Stomach (tissue), 19 donors: ENCODE measurements at places on chromosomes 6 and 20.

DNA sequence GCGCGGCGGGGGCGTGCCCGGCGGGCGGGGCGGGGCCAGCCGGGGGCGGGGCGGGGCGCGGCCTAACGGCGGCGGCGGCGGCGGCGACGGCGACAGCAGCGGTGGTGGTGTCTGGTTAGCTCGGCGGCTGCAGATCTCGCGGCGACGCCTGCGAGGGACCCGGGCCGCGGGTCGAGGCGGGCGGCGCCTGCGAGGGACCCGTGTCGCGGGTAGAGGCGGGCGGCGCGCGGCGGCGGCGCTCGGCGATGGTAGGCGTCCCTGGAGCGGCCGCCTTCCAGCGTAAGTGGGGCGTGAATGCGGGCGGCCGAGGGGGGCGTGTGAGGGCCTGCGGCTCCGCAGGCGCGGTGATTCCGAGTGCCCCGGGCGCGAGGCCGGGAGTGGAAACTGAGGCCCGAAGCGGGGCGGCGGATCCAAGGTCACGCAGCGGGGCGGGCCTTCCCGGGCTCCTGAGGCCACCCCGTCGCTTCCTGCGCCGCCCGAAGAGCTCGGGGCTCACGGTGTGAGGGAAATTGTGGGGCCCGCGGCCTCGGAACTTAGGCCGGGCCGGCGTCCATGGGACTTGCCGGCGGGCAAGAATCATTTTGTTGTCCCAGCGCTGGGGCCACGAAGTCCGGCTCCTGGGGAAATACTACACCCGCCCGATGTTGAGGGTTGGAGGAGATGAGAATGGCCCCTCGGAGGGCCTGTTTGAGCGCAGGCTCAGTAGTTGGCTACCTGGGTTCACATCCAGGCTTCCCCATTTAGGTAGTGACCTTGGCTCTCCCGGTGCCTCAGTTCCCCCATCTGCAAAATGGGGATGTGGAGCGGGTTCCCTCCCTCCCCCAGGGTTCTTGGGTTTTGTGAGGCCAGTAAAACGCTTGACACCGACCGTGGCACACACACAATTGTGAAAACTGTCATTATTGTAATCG lies at the start of gene CBFA2T2:
CBFA2T2 (plus strand) TSS at position 74 of the 911 bp plus-strand sequence; CDS start at position 246, 172 bp downstream.
- DNase-seq = no peak

DNA sequence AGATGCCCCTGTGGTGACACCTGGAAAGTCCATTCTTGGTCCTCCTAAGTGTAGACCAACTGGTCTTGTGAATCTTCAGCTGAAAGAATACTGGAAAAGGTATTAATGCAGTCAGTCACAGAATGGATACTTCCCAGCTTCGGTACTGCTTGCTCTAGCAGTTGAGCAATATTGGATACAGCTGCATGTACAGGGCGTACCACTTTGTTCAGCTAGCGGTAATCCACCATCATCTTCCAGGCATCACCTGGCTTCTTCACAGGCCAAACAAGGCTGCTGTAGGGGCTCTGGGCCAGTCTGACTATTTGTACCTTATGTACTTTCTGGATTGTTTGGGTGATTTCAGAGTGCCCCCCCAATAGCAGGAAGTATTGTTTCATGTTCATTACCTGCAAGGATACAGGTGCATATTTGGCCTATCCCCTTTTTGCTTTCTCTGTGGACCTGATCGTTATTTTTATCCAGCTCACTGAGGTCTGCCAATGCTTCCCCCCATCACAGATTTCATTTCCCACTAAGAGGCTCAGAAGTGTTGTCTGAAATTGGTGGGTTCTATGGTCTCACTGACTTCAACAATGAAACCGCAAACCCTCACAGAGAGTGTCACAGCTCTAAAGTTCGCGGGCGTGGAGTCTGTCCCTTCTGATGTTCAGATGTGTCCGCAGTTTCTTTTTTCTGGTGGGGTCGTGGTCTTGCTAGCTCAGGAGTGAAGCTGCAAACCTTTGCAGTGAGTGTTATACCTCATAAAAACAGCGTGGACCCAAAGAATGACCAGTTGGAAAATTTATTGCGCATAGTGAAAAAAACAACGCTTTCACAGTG lies 52.2 kb downstream of the TRIM27 start:
- DNase-seq = no peak

DNA sequence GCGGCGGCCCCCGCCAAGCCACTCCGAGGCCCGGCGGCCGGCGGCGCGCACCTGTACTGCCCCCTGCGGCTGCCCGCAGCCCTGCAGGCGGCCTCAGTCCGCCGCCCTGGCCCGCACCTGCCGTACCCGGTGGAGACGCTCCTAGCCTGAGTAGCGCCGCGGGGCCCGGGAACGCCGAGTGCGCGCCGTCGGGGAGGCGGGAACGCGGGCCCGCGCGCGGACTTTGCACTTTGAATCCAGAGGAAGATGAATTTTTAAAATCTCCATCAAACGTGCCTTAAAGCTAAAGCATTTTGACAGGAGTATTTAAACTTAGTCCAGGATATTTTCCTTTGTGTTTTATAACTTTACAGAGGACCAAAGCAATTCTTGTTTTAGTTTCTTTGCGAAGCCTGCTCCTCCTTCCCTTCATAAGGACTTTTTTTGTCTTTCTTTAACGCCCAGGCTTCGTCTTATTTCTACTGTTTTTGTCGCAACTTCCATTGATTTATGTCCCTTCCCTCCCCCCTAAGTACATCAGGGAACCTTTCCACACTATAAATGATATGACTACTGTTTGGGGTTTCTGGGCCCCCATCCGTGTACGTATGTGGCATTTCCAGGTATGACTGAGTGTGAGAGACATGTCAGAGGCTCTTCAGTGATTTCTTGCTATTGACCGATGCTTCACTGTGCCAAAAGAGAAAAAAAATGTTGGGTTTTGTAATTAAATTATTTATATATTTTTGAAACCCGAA lies 2.0 kb downstream of the FOXQ1 start:
- peak; percentile 75 for DNase-seq

DNA sequence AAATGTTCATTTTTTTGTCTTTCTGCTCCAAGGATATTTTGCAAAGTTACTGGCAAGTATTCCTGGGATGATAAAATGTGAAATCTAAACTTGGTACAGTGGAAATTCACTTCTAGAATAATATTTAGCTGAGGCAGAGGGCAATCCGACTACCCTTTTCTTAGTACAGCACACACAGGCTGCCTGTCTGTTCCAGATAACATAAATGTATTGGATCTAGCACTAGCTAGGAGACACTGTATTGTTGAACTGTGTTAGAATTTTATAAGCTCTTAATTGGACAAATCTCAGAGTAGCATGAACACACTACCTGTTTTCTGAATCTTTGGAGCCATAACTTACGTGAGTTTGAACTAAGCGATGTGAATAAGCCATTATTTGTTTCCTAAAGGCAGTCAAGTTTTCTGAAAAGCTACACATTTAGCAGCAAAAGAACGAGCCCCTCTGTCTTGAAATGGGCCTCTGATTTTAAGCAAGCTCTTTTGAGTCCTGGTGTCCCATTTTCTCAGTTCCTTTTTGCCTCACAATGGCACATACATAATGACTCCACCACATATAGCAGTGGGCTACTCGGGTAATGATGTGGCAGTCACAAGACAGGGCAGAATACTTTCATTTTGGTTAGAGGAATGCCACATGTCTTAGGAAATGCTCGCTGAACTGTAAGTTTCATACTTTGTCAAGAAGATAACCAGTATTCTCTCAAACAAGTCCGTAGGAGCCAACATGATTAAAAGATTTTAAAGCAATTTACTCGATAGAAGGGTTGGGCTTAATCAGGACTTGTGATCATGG lies 116.5 kb upstream of the ESR1 start:
- DNase-seq = no peak

DNA sequence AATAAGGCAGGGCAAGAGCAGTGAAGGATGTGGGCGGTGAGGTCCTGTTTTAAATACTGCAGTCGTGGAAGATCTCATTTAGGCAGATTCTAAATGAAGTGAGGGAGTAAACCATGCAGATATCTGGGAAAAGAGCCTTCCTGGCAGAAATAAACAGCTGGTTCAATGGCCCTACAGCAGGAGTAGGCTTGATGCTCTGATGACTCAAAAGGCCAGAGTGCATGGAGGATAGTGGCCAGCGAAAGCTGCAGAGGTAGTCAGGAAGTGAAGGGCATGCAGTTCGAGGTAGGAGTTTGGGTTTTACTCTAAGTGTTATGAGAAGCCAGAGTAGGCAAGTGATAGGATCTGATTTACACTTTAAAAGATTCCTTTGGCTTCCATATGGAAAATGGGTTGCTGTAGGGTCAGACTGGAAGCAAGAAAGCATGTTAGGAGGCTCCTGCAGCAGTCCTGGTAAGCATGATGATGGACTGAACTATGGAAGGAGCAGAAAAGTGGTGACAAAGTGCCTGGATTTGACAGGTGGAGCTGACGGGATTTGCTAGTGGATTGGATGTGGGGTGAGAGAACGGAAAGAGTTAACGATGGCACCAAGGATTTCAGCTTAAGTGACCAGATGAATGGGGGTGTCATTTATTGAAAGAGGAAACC lies 150.0 kb downstream of the GJA10 start:
- DNase-seq = no peak

DNA sequence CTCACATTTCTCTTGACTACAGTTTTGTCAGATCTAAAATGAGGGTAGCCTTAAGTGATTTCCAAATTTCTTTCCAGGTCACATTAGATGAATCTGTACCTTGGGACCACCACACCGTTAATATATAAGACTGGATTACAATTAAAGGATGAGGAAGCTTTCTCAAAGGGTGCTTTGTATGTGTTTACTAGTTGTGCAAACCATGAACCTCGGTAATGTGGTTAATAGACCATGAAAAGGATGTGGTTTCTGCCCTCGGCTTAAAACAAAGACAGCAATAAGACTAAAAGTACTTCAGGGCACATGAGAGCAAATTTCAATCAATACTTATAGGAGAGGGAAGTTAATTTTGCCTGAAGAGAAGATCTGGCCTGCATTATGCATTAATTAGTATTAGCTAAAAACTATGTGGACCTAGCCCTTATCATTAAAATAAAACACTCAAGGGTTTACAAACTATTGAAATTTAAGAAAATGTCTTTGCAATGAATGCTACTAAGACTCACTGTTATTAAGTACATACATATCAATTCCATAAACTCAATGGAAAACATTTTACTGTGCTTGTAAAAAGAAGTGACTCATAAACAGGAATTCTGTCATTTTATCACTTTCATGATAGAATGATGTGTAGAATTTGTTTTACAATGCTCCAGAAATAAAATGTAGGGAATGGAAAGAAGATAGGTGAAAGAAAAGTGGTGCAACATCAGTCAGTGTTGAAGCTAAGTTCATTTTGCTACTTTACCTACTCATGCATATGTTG lies 936 bp upstream of the TMX4 start:
- DNase-seq = peak; percentile 30

- DNase-seq = peak; percentile 67
These were observed 31.8 kb upstream of the GMPR start for GRCh38 chr6:16206595-16207037.

- peak; percentile 2 for DNase-seq
These were observed 45.3 kb upstream of the RAB32 start for GRCh38 chr6:146498309-146498708.

GRCh38 chr20:50788045-50788991 lies 6.5 kb upstream of the BCAS4 start:
- DNase-seq = peak; percentile 78

DNA sequence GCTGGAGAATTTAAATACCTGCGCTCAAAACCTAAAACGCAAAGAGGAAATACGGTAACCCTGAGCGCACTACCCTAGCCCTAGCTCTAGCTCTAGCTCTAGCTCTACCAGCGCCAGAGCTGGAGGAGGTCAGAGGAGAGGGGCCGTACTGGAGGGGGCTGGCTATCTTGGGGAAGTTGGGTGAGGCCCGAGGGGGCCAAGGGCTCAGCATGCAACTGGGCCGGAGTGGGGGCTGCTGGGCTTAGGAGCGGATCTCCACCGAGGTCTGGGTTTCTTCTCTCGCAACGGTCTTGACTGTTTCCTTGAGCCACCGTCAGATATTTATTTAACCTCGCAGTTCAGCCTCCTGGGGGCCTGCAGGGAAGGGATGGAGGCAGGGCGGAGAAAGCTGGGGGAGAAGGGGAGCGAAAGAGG lies 91.0 kb downstream of the NCR2 start:
- DNase-seq = peak; percentile 40

- DNase-seq = no peak
These were observed 3.6 kb upstream of the MTCL3 start for GRCh38 chr6:127522714-127523113.

- peak; percentile 96 for DNase-seq
These were observed 2.5 kb downstream of the MYMX start for GRCh38 chr6:44219053-44219814.

DNA sequence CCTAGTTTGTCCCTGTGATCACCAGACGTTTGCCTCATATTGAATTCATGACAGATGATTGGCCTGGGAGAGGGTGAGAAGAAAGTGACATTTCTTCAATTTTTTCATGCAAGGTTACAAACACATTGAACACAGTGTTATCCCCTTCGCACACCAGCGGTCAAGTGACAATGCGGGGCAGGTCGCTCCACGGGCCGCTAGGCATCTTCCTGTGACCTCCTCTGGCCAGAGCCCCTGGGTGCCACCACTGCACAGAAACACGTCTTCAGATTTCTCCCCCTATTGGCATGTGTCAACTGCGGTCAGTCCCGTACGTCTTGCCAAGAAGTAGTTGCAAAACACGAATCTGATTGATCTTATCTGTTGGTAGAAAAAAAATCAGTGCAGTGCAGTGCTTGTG lies 97.1 kb downstream of the PXDC1 start:
- DNase-seq = no peak

GRCh38 chr6:137277971-137278637 lies 58.9 kb upstream of the IFNGR1 start:
- no peak for DNase-seq

DNA sequence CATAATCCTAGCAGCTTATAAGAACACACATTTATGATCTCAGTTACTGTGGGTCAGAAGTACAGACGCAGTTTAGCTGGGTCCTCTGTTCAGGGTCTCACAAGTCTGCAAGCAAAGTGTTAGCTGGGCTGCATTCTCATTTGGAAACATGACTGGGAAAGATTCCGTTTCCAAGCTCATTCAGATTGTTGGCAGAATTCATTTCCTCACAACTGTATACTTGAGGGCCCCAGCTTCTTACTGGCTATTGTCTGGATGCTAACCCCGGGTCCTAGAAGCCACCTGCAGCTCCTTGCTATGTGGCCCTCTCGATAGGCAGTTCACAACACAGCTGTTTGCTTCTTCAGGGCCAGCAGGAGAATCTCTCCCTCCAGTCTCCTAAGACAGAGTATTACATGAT lies 13.1 kb downstream of the TCP11 start:
- no peak for DNase-seq

DNA sequence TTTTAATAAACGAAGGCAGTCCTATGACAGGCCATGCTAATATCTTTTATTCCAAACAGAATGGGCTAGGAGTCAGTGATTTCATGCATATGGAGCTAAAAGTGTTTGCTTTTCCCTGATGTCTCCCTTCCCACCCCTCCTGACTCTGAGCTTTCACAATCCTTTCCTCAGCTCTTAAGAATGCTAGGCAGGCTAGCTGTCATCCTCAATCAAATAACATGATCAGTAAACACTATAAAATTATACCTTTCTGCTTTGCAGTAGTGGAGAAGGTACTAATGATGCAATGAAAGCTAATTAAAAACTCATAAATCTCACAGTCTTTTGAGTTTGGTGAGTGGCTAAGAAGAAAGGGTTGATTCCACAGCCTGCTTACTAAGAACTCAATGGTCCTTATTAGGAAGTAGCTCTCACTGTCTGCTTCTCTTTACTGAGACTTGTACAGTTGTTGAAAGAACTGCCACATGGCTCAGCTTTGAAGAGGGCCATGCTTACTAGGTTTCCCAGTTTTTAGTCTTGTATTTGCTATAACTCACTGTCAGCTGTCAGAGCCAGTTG lies 250.9 kb upstream of the JAG1 start:
- DNase-seq = no peak
